ENCODE measurements at places on chromosomes 3 and 15. TPM values are rescaled to one million over a fixed set of nuclear protein-coding genes. Genes with fewer than 3 reads are reported as not detected.
A peak's percentile ranks its signal among the peaks of the same experiment; 100 is the strongest.

Gene NAALADL2
- 1.6 TPM for total RNA-seq

Gene GOLGA8S
- total RNA-seq, result not detected

Gene TMEM43
- 50.8 TPM for total RNA-seq

Gene LCTL
- not detected for total RNA-seq

Gene ADCY5
- 2.1 TPM for total RNA-seq

Gene CD96
- total RNA-seq, result not detected

Gene ZNF35
- total RNA-seq, result 29.8 TPM

Gene GPR176
- total RNA-seq, result 15.9 TPM

Gene GFM1
- total RNA-seq, result 61.4 TPM

Gene HTR3E
- not detected for total RNA-seq

Gene PRSS50
- total RNA-seq, result not detected

Gene ECE2
- total RNA-seq, result 1.6 TPM

Gene PRICKLE2
- total RNA-seq, result 18.9 TPM

Gene POLQ
- total RNA-seq, result 2.4 TPM

Gene SPINK8
- not detected for total RNA-seq

Gene FGF12
- total RNA-seq, result 33.1 TPM

Gene TMIE
- total RNA-seq, result not detected

Gene C3orf85
- total RNA-seq, result not detected

Gene SCN11A
- 0.78 TPM for total RNA-seq

Gene ISG20
- 1.1 TPM for total RNA-seq

Gene UPK1B
- not detected for total RNA-seq

GRCh38 chr15:59678172-59678571 is 10.9 kb downstream of the BNIP2 start:
- no peak for DNase-seq
- H3K36me3 ChIP-seq, result no peaks in the 10 kb centered on the region
- H3K27ac ChIP-seq, result no peak overlapping the region
- H3K4me1 ChIP-seq, result no peaks in the 10 kb centered on the region
- no peak overlapping the region for H3K4me3 ChIP-seq

DNA sequence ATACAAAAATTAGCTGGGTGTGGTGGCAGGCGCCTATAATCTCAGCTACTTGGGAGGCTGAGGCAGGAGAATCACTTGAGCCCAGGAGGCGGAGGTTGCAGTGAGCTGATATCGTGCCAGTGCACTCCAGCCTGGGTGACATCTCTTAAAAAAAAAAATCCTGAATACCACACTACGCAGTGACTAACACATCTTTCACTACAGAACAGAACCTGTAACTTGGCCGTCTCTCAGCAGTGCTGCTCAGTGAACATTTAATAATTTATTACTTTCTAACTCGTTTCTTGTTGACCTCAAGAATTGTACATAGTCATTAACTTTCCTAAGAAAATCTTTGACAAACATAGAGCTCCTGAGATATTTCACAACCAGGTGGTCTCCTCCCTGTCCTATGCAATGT is 3.8 kb downstream of the GREM1 start:
- H3K27ac ChIP-seq, result no peak overlapping the region
- no peak for DNase-seq
- peaks cover 13% of the 10 kb centered on the region for H3K27me3 ChIP-seq
- no peaks in the 10 kb centered on the region for H3K36me3 ChIP-seq
- no peak overlapping the region for H3K4me3 ChIP-seq

GRCh38 chr15:58532126-58532525 is 100.3 kb downstream of the LIPC start:
- H3K4me3 ChIP-seq, result no peak overlapping the region
- no peaks in the 10 kb centered on the region for H3K4me1 ChIP-seq
- H3K36me3 ChIP-seq, result no peaks in the 10 kb centered on the region
- H3K27me3 ChIP-seq, result peaks cover 2% of the 10 kb centered on the region
- H3K27ac ChIP-seq, result no peak overlapping the region

GRCh38 chr3:139299261-139300132 is 44.3 kb upstream of the MRPS22 start:
- no peak overlapping the region for H3K27ac ChIP-seq
- no peaks in the 10 kb centered on the region for H3K4me1 ChIP-seq
- peaks cover 6% of the 10 kb centered on the region for H3K27me3 ChIP-seq
- H3K4me3 ChIP-seq, result no peak overlapping the region
- no peaks in the 10 kb centered on the region for H3K36me3 ChIP-seq
- no peak for DNase-seq

GRCh38 chr3:108998436-108998835 is 44.8 kb upstream of the GUCA1C start:
- H3K27ac ChIP-seq, result peak overlapping the region; percentile 88
- DNase-seq, result no peak
- no peaks in the 10 kb centered on the region for H3K27me3 ChIP-seq
- peaks cover 13% of the 10 kb centered on the region for H3K4me1 ChIP-seq
- no peaks in the 10 kb centered on the region for H3K36me3 ChIP-seq

DNA sequence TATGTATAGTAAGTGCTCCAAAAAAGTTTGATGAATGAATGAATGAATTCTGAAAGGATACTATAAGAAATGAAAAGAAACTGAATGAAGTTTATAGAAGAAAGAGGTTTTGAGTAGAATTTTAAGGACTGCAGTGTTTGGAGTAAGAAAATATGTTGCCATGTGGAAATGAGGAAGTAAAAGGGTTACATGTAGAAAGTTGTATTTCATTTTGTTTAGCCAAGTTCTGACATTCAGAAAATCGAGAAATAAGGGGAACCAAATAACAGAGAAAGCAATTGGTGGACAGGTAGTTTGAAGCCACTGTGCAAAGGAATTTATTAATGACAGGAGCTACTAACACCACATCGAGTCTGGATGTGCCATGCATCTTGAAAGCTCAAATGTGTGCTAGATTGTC is 200.7 kb downstream of the SATB1 start:
- no peak for DNase-seq
- no peak overlapping the region for H3K27ac ChIP-seq
- no peak overlapping the region for H3K4me3 ChIP-seq
- H3K4me1 ChIP-seq, result peaks cover 12% of the 10 kb centered on the region
- no peaks in the 10 kb centered on the region for H3K36me3 ChIP-seq

DNA sequence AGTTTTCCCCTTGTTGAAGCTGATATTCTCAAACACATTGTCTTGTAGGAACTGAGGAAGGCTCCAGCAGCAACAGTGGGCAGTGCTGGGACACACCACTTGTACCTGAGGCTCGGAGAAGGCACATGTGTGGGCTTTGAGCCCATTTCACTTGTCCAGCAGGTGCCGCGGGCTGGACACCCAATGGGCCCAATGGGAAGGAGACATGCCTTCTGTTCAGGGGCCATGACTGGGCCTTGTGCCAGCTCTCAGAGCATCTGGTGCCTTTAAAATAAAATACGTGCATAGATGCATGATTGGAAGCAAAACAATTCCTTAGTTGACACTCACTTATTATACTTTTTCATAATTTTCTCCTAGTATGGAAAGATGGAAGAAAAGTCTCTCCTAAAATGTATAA is 334.2 kb downstream of the KLF13 start:
- H3K27me3 ChIP-seq, result no peaks in the 10 kb centered on the region
- peaks cover 8% of the 10 kb centered on the region for H3K4me1 ChIP-seq
- no peak overlapping the region for H3K4me3 ChIP-seq
- H3K36me3 ChIP-seq, result peaks cover 7% of the 10 kb centered on the region
- no peak overlapping the region for H3K27ac ChIP-seq

DNA sequence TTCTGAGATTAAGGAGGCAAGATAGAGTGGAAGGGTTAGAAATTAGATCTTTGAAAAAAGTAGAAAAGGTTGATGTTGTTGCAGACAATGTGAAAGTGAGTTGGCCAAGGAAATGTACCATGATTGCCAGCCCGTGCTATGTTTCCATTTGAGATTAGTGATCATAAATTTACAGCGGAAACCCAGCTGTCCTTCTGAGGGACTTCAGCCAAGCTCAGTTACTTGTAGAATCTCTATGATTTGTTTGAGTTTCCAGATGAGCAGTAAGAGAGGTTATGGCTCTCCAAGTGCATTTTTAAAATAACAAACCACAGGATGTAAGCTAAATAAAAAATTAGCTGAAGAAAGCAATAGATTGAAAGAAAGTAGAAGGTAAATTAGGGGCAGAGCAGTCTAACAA is 54.2 kb upstream of the RBMS3 start:
- H3K4me1 ChIP-seq, result no peaks in the 10 kb centered on the region
- DNase-seq, result no peak
- H3K27me3 ChIP-seq, result no peaks in the 10 kb centered on the region
- no peaks in the 10 kb centered on the region for H3K36me3 ChIP-seq
- no peak overlapping the region for H3K4me3 ChIP-seq

GRCh38 chr15:49046220-49047102 is at the start of gene SECISBP2L:
Gene SECISBP2L, minus strand, starts transcription at chr15:49046446. Its CDS starts 147 bp downstream, at chr15:49046299.
- peak within 1 kb of the TSS; percentile 90 for H3K27ac ChIP-seq
- H3K4me1 ChIP-seq, result peaks cover 15% of the 10 kb centered on the region
- peak within 1 kb of the TSS; percentile 87 for H3K4me3 ChIP-seq
- peaks cover 7% of the 10 kb centered on the region for H3K27me3 ChIP-seq

DNA sequence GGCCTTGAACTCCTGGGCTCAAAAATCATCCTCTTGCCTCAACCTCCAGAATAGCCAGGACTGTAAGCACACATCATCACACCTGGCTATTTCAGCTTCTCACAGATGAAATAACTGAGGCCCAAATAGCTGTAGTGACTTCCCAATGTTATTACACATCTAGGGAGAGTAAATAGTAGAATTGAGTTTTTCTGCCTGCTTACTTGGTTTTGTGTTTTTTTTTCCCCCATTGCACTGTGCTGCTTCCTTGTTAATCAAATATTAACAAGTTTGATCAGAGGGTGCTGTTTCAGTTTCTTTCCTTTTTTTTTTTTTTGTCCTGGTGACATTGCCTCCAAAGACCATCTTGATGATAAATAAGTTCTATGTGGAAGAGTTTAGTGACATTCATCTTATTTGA is 23.4 kb downstream of the ZNF609 start:
- H3K27ac ChIP-seq, result no peak overlapping the region

- H3K4me3 ChIP-seq, result peak overlapping the region; percentile 98
- peak overlapping the region; percentile 15 for H3K27ac ChIP-seq
- H3K27me3 ChIP-seq, result peaks cover 12% of the 10 kb centered on the region
These were observed 360 bp upstream of the MGA start for GRCh38 chr15:41659855-41660234.

GRCh38 chr15:95799286-95800200 is 531.0 kb upstream of the NR2F2 start:
- no peaks in the 10 kb centered on the region for H3K4me1 ChIP-seq
- no peaks in the 10 kb centered on the region for H3K36me3 ChIP-seq
- no peak for DNase-seq
- no peak overlapping the region for H3K27ac ChIP-seq
- peaks cover 4% of the 10 kb centered on the region for H3K27me3 ChIP-seq

DNA sequence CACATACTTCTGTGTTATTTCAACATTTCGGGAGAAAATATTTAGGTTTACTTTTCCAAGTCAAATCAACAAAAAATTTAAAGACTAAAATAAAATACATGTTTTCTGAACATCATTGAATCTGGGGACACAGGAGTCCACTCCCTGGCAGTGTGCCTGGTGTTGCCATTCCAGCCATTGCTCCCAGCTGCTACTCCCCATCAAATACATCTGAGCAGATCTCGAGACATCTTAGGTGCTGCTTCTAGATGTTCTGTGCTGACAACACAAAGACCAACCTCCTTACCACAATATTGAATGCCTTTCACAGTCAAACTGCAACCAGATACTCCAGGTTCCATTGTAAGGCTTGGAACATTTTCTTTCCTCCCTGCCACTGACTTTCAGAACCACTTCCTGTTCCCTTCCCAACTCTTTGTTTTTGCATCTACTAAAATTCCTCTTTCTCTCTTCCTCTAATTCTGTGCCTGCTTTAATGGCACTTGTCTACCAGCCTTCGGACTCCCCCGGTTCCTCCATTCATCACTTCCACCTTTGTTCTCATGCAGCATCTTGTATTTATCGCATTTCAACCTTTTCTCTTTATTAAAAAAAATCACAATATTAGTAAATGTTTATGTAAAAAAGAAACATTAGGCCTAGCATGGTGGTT is 81.1 kb upstream of the SLC4A7 start:
- no peak for DNase-seq
- no peak overlapping the region for H3K4me3 ChIP-seq
- H3K36me3 ChIP-seq, result no peaks in the 10 kb centered on the region
- H3K4me1 ChIP-seq, result peaks cover 6% of the 10 kb centered on the region
- no peaks in the 10 kb centered on the region for H3K27me3 ChIP-seq

GRCh38 chr15:89444241-89445225 is 51.9 kb downstream of the RHCG start:
- peaks cover 4% of the 10 kb centered on the region for H3K27me3 ChIP-seq
- peak overlapping the region; percentile 75 for H3K4me3 ChIP-seq
- H3K4me1 ChIP-seq, result peaks cover 30% of the 10 kb centered on the region

GRCh38 chr3:189529889-189530471 is 101.2 kb upstream of the TP63 start:
- H3K36me3 ChIP-seq, result no peaks in the 10 kb centered on the region
- DNase-seq, result no peak
- no peak overlapping the region for H3K27ac ChIP-seq
- no peaks in the 10 kb centered on the region for H3K27me3 ChIP-seq

- H3K4me1 ChIP-seq, result peaks cover 7% of the 10 kb centered on the region
- no peaks in the 10 kb centered on the region for H3K27me3 ChIP-seq
- peaks cover 8% of the 10 kb centered on the region for H3K36me3 ChIP-seq
- H3K27ac ChIP-seq, result no peak overlapping the region
- no peak for DNase-seq
- H3K4me3 ChIP-seq, result no peak overlapping the region
These were observed 130.0 kb upstream of the BNIP2 start for GRCh38 chr15:59819092-59819491.

- peaks cover 2% of the 10 kb centered on the region for H3K27me3 ChIP-seq
- peaks cover 7% of the 10 kb centered on the region for H3K36me3 ChIP-seq
- no peak overlapping the region for H3K4me3 ChIP-seq
- peaks cover 4% of the 10 kb centered on the region for H3K4me1 ChIP-seq
- DNase-seq, result no peak
- H3K27ac ChIP-seq, result no peak overlapping the region
These were observed 25.3 kb downstream of the MYO9A start for GRCh38 chr15:72092691-72093090.

GRCh38 chr15:65384505-65384894 is 6.7 kb upstream of the IGDCC3 start:
- H3K4me3 ChIP-seq, result peak overlapping the region; percentile 50
- peaks cover 2% of the 10 kb centered on the region for H3K27me3 ChIP-seq
- H3K27ac ChIP-seq, result peak overlapping the region; percentile 86
- no peak for DNase-seq
- peaks cover 5% of the 10 kb centered on the region for H3K36me3 ChIP-seq
- H3K4me1 ChIP-seq, result peaks cover 27% of the 10 kb centered on the region

DNA sequence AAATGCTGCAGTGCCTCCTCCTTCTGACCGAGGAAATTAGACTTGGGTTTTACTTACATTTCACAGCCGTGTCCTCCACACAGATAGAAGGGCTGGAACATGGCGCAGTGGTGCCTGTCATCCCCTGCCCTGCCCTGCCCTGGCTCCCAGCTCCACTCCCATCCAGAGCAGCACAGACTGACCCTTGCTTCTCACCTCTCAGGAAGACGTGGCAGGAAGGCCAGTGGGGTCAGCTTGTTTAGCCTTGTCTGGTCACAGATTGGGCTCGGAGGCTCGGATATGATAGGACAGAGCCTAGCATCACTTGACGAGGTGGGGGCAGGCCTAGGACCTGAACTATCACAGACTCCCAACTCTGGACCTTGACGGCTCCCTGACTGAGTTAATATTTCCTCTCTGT is 88.5 kb downstream of the LINGO1 start:
- H3K27ac ChIP-seq, result no peak overlapping the region
- H3K4me1 ChIP-seq, result peaks cover 41% of the 10 kb centered on the region
- peaks cover 4% of the 10 kb centered on the region for H3K36me3 ChIP-seq
- peak overlapping the region; percentile 26 for H3K4me3 ChIP-seq
- no peak for DNase-seq
